ENCODE measurements at places on chromosomes 12 and 14.

DNA sequence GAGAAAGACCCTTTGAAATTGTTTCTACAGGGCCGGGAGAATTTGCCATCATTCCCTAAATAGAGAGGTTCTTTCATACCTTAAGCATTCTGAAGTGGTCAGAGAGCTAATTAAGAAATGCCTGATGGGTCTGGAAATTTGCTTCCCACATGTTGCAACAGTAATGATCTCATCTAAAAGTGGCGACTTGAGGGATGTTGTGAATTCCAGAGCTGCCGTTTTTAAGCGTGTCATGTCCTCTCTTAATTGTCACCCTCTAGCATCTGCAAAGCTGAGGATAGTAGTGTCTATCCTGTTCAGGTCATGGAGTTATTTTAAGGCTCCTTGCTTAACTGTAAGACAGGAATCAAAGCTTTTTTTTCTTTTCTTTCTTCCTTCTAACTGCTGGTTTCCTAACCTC is 60.4 kb downstream of the FOS start:
- DNase-seq = no peak

- DNase-seq = no peak
Observed at GRCh38 chr14:71432334-71433110, 499.7 kb upstream of the RGS6 start.

- no peak for DNase-seq
Observed at GRCh38 chr14:100473249-100473648, 114.0 kb downstream of the BEGAIN start.

DNA sequence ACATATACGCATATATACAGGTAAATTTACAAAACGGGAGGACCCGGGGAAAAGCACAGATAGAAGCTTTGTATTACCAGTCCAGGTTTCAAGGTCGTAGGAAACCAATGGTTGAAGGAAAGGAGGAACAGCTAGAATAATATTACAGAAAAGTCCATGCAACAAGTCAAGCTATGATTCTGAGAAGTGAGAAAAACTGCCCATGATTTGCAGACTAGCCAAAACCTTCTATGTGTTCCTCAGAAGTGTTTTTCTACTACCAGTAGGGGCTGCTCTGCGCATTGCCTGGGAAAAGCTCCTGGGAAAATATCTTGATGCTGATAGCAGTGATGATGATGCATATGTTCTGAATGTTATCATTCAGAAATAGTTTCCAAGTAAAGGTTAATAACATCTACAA is 2.2 kb downstream of the PDZRN4 start:
- no peak for DNase-seq

GRCh38 chr14:21267431-21267845 is 1.8 kb downstream of the HNRNPC start:
- no peak for DNase-seq

- no peak for DNase-seq
Observed at GRCh38 chr12:25960143-25960542, 1.7 kb downstream of the RASSF8 start.

DNA sequence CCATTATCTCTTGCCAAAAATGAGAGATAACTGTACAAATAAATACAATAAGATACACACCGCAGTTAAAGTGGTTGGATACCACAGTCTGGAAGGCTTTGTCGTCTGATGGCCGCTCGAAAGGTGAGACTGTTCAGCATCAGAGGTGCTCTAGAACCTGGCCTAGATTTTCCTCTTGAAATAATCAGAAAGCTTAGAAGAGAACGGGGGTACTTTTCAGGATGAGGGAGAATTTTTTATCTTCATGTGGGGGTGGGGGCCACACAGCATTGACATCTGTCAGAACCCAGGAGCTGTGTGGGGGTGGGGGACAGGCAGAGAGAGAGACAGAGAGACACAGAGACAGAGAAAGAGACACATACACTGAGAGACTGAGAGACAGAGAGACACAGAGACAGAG is 90.5 kb downstream of the GALNT9 start:
- no peak for DNase-seq

DNA sequence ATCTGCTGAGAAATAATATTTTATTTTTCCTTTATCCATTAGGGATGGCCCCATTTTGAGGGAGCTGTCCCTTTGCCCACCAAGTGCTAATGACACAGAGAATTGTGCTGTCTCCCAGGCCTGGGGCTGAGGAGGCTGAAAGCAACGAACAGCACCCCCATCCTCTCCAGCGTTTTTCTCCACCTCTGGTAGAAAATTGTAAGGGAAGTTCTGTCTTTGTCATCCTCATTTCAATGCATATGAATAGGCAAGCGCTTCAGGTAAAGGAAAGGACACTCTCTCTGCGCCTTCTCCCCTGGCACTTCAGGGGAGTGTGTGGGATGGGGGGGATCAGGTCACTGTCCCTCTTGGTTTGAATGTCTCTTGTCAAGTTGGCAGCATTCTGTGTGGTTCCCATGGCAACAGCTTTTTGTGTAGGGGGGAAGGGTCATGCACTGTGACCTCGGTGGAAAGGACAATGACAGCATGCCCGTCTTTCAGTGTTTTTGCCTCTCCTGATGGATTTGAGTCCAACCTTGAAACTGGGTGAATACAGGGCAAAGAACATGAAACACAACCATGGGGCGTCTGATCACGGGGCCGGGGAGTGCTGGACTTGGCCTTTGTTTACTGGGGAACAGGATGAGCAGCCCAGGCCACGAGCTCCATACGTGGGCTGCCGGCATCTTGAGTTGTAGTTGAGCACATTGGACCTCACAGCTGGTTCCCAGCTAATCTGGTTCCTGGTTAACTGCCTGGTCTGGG is 230.2 kb downstream of the VRK1 start:
- no peak for DNase-seq

- no peak for DNase-seq
Observed at GRCh38 chr14:28407996-28408395, 358.6 kb upstream of the FOXG1 start.

GRCh38 chr12:3885277-3886094 is 12.3 kb upstream of the PARP11 start:
- DNase-seq = no peak

- DNase-seq = no peak
Observed at GRCh38 chr12:47754881-47755280, 3.8 kb downstream of the RAPGEF3 start.

- no peak for DNase-seq
Observed at GRCh38 chr12:49869816-49870500, 27.1 kb upstream of the BCDIN3D start.

GRCh38 chr14:97832776-97833175 is 1035.6 kb downstream of the VRK1 start:
- DNase-seq = no peak

- DNase-seq = no peak
Observed at GRCh38 chr12:6328945-6329702, 12.8 kb downstream of the TNFRSF1A start.

- no peak for DNase-seq
Observed at GRCh38 chr12:4939418-4940023, 29.8 kb downstream of the KCNA1 start.

DNA sequence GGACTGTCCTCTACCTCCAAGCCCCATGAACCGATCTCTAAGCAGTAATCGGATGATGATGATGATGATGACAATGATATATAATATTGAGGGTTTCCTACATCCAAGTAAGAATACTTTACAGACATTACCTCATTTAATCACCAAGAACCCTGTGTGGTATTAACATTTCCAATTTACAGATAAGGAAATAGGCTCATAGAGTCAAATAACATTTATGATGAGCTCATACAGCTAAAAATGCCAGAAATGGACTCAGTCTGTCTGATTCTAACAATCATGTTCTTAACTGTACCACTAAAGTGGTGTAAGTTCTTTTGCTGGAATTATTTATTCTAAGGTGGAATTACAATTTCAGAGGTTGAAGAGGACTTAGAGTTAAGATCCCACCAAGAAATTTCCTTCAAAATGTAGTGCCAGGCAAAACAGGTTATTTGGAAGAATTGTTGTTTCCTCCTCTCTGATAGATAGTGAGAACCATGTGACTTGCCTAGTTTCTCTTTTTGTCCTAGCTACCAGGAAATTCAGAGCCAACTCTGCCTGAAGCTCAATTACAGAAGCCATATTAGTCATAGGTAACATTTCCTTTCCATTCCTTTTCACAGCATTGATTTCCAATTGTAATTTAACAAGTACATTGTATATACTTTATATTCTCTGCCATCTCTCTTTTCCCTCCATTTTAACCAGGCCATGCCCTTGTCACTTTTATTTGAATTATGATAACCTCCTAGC is 23.8 kb upstream of the CCDC175 start:
- no peak for DNase-seq

Measured in GM12891 (cell line).